ENCODE measurements at places on chromosomes 5 and 9. TPM values are rescaled to one million over a fixed set of nuclear protein-coding genes. Genes with fewer than 3 reads are reported as not detected.

DNA sequence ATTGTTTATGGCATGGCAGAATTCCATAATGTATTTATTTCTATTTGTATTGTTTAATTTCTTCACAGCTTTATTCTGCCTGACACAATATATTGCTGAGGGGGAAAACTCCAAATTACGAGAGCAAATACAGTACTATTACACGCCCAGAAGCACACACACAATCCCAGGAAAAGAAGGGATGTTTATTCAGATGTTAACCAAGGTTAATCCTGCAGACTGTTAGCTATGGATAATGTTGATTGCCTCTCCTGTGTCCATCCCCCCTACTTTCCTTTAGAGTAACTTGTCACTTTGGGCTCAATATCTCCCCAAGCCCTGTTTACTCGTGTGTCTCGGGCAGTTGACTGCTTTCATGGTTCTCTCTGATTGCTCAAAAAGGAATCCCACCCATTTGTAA is 84.2 kb upstream of the ERCC6L2 start:
- DNase-seq, result no peak

DNA sequence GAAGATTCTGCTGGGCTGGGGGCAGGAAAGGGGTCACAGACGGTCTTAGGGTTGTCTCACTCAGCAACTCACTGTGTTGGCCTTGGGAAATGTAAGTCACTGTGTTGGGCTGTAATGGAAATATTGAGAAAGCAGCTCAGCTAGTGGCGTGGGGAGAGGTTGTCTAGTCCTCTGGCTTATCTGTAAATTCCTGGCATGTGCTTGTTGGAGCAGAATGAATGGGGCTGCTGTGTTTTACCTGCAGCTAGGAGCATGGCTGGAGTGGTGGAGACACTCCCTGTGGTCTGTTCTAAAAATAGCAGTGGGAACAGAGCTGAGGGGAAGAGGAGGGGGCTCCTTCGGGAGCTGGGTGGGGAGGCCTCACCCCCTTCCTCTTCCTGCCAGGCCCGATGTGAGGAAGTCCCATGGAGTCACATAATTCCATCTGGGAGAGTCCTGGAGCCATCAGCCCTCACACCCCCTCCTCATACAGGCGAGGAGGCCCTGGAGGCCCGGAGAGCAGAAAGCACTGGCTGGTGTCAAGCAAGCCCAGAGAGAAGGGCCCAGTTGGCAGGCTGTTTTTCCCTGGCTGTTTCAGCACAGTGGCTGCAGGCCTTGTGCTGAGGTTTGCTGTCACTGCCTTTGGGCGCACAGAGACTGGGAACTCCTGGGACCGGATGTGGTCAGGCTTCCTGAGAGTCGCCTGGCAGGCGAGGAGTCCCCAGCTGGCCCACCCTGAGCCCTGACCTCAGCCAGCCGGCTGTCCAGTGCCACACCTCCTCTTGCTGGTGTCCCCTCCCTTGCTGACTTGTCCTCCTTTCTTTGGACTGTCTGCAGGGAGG is 84.9 kb downstream of the RGS3 start:
- DNase-seq, result no peak

GRCh38 chr9:109179801-109180523 is 12.9 kb upstream of the FRRS1L start:
- no peak for DNase-seq

GRCh38 chr9:24293386-24293785 is 252.3 kb downstream of the IZUMO3 start:
- no peak for DNase-seq

- no peak for DNase-seq
Observed at GRCh38 chr5:177040814-177041420, 18.4 kb downstream of the ZNF346 start.

CTNND2 gene
- total RNA-seq, result 6.0 TPM

DNA sequence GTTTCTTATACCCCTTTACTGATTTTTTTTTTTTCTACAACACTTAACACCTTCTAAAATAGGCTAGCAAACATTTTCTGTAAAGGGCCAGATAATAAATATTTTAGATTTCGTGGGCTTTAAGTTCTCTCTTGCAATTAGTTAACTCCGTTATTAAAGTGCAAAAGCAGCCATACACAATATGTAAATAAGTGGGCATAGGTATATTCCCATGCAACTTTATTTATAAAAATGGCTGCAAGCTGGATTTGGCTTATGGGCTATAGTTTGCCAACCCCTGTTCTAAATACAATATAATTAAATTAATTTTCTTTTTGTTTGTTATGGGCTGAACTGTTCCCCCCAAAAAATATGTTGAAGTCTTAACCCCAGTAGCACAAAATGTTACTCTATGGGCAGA is 10.8 kb downstream of the IL6ST start:
- no peak for DNase-seq

All from mesothelial cell of epicardium (in vitro differentiated cells).